ENCODE measurements at places on chromosomes 2 and 18.

GRCh38 chr2:105541189-105542050 is 142.6 kb upstream of the FHL2 start:
- DNase-seq: no peak

DNA sequence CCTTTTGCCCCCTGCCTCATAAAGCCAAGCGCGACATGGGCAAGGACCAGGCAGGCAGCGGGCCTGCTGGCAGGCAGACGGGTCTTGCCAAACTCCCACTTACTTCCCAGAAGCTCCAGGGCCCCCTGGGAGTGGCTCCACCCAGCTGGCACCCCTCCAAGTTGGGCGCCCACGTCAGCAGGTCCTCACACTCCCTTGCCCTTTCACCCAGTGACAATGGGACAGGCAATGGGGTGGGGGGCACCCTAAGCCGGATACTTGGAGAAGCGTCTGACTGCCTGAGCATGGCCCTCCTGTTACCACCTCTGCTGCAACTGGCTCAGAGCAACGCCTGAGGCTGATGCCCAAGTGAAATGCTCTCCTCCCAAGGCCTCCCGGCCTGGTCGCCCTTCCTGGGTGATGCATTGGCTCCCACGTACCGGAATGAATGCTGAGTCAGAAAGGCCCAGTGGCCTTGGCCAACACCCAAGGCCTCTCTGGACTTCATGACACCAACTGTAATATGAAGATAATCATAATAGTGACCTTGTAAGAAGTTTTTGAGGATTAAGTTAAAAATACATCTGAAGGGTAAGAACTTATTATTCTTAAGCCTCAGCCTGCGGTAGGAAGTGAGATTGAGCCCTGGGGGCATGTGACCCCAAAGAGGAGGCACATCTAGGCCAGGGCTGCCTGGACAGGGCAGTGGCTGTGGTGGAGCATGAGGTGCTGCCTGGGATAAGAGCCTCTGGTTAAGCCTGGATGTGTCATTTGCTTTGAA is 31.6 kb downstream of the KCNK3 start:
- DNase-seq: no peak

DNA sequence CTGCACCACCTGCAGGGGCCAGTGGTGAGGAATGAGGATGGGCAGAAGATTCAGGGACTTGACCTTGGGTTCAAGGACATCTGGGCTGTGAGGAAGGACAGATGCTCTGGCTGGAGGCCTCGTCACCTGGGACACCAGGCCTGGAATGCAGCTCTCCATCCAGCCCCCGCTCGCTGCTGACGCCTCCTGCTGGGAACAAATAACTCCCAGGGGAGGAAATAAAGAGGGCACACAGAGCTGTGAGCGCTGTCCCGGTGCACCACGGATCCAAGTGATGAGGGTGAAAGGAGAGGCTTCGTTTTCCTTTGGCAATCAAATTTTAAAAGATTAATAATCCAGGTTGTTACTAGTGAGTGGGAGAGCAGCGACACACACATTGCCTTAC is 368.0 kb upstream of the MYT1L start:
- DNase-seq: no peak

DNA sequence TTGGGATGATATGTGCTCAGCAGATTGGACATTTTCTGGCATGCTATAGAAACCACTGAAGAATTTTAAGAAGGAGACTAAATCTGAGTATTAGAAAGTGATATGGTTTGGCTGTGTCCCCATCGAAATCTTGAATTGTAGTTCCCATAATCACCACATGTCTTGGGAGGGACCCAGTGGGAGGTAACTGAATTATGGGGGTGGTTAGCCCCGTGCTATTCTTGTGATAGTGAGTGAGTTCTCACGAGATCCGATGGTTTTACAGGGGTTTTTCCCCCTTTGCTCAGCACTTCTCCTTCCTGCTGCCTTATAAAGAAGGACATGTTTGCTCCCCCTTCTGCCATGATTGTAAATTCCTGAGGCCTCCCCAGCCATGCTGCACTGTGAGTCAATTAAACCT is 535.9 kb upstream of the VRK2 start:
- DNase-seq: no peak

DNA sequence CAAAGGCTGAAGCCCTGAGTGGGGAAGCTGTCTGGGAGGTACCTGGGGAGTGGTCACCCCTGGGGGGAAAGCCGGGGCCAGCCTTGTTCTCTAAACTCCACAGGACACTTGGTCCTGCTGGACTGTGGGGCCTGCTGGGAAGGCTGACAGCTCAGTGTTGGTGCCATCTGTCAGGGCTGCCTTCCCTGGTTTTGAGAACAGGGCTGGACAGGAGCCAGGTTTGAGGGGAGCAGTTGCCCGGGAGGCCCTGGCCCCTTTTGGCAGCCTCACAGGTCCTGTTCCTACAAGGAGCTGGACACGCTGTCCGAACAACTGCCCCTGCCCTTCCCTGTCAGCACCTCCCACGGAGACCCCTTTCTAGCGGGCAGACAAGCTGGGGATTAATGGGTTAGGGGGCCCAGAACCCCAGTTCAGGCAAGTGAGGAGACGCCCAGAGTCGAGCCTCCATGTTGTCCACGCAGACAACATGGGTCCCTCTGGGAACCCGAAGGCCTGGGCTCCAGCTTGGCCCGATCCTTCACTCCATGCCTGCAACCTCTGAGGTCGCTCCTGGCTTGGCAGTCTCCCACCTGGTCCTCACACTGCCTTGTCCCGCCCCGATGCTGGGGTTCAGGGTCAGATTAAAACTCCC is 40.8 kb downstream of the ATOH8 start:
- no peak for DNase-seq

DNA sequence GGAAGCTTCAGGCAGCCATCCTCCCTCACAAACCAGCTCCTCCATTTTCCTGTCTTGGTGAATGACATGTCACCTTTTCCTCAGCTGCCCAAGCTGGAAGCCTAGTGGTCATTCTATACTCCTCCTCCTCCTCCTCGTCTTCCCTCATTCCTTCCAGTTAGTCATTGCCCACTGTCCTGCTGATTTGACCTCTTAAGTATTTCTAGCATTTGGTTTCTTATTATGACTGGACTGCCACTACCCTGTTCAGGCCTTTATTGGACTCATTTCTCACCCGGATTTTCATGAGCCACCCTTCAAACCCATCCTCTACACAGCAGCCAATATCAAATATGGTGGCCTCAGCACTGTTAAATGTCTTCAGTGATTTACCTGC is 21.9 kb upstream of the MGAT5 start:
- no peak for DNase-seq

DNA sequence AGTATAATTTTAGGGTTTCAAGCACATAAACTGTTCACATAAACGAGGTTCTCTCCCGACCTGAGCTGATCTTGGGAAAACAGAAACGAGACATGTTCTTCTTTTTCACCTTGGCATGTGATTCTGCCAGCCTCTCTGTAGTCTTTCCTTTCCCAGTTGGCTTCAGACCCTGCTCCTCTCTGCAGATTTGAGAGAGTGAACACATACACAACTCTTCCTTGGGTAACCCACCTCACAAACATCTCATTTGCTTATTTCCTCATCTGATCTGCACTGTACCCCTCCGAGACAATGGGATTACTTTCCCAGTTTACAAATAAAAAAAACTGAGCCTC is 46.1 kb downstream of the REEP1 start:
- no peak for DNase-seq

- no peak for DNase-seq
Measured at GRCh38 chr2:85401464-85401805, 8.7 kb downstream of the CAPG start.

DNA sequence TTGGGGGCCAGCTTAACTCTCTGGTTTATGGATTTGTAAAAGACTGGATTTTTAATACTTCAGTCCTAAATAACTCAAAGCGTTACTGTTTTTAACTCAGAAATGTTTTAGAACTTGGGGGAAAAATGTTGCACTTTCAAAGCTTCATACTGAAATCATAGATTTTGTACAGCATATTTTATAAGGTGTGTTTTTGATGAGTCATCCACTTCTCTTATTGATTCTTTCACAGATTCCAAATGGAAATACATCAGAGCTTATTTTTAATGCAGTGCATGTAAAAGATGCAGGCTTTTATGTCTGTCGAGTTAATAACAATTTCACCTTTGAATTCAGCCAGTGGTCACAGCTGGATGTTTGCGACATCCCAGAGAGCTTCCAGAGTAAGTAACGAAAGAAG is 28.9 kb downstream of the MALT1 start:
- DNase-seq: no peak

GRCh38 chr18:12326711-12327460 is 18.8 kb downstream of the TUBB6 start:
- no peak for DNase-seq

DNA sequence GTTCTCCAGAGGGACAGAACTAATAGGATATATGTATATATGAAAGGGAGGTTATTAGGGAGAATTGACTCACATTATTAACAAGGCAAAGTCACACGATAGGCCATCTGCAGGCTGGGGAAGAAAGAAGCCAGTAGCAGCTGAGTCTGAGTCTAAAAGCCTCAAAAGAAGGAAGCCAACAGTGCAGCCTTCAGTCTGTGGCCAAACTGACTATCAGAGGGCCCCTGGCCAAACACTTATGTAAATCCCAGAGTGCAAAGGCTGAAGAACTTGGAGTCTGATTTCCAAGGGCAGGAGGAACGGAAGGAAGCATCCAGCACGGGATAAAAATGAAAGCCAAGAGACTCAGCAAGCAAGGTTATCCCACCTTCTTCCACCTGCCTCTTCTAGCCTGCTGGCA is 108.0 kb upstream of the LDLRAD4 start:
- no peak for DNase-seq
